Activated naive CD8-positive, alpha-beta T cell treated with anti-CD3 and anti-CD28 coated beads, Interleukin-2, amount 10 ng/mL, durations not matched to agents 7 days and 5 days (primary cell): ENCODE measurements at places on chromosomes 3 and 15. TPM values are rescaled to one million over a fixed set of nuclear protein-coding genes. Genes with fewer than 3 reads are reported as not detected.
A peak's percentile ranks its signal among the peaks of the same experiment; 100 is the strongest.

GRCh38 chr3:107446706-107447105 is 69.5 kb downstream of the CCDC54 start:
- H3K4me3 ChIP-seq = no peak overlapping the region
- no peak overlapping the region for H3K27ac ChIP-seq
- DNase-seq = no peak
- H3K27me3 ChIP-seq = peaks cover 4% of the 10 kb centered on the region

DNA sequence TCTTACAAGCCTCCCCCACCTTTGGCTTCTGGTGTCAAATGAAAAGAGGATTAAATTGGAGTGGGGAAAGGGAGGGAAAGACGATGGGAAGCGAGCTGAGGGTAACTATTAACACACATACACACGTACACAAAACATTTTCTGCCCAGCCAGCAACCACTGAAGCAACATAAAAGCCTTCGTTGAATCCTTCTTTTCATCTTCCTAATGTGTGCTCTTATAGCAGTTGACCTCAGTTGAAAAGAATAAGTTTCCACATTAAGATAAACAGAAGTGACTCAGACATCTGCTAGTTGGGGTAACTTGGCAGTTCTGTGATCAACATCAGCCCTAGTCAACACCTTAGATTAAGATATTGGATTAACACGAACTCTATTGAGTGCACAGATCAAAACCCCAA is 558.5 kb downstream of the MECOM start:
- H3K4me1 ChIP-seq = no peaks in the 10 kb centered on the region
- no peak overlapping the region for H3K4me3 ChIP-seq
- no peak overlapping the region for H3K27ac ChIP-seq
- no peaks in the 10 kb centered on the region for H3K36me3 ChIP-seq

GRCh38 chr3:141825216-141826011 is 51.0 kb upstream of the ATP1B3 start:
- DNase-seq = no peak
- H3K36me3 ChIP-seq = no peaks in the 10 kb centered on the region
- H3K27me3 ChIP-seq = no peaks in the 10 kb centered on the region
- no peak overlapping the region for H3K4me3 ChIP-seq
- H3K27ac ChIP-seq = no peak overlapping the region

- no peak overlapping the region for H3K27ac ChIP-seq
- H3K36me3 ChIP-seq = peaks cover 25% of the 10 kb centered on the region
- peaks cover 7% of the 10 kb centered on the region for H3K4me1 ChIP-seq
- no peak for DNase-seq
- H3K27me3 ChIP-seq = no peaks in the 10 kb centered on the region
These were observed 132.5 kb downstream of the DLG1 start for GRCh38 chr3:197165890-197166289.

GRCh38 chr15:70353606-70354345 is 256.1 kb upstream of the TLE3 start:
- H3K27ac ChIP-seq = no peak overlapping the region
- H3K27me3 ChIP-seq = peaks cover 21% of the 10 kb centered on the region
- no peak for DNase-seq
- H3K4me1 ChIP-seq = peaks cover 6% of the 10 kb centered on the region
- no peak overlapping the region for H3K4me3 ChIP-seq

GRCh38 chr15:77853910-77854309 is 221.2 kb upstream of the LINGO1 start:
- no peak overlapping the region for H3K27ac ChIP-seq
- peaks cover 14% of the 10 kb centered on the region for H3K27me3 ChIP-seq
- DNase-seq = no peak
- H3K36me3 ChIP-seq = no peaks in the 10 kb centered on the region
- no peak overlapping the region for H3K4me3 ChIP-seq
- no peaks in the 10 kb centered on the region for H3K4me1 ChIP-seq

DNA sequence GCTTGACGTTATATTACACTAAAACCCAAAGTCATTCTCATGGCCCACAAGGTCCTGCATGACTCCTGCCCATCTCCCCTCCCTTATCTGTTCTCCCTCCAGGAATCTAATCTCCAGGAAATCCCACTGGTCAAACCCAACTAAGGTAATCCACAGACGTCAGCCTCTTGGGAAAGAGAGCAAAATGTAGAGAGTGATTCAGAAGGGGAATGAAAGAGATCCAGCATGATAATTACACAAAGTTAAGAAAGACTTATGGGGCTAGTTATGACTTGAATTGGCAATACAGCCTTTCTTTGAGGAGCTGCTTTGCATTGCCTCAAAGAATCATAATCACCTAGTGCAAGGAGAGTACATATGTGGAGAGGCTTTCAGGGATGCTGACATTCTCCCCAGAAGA is 137.8 kb upstream of the MYRIP start:
- no peak overlapping the region for H3K27ac ChIP-seq
- DNase-seq = no peak
- no peak overlapping the region for H3K4me3 ChIP-seq
- no peaks in the 10 kb centered on the region for H3K36me3 ChIP-seq
- no peaks in the 10 kb centered on the region for H3K4me1 ChIP-seq
- peaks cover 3% of the 10 kb centered on the region for H3K27me3 ChIP-seq

DNA sequence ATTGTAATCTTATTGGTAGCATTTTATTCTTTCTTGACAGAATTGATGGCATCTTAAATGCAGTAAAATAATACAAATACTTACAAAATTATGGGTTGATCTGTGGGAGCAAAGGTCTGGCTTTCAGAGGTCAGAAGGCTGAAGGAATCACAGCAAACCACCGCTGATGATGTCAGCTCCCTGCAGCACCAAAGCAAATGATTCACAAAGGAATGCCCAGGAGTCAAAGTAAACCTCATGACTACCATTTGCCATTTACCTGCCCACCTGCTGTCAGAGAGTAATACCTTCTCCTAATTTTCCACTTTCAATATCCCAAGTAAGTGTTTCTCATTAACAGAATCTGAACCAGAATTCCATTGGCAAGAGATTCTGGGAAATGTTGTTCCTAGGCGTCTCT is 46.1 kb downstream of the CPA3 start:
- H3K27me3 ChIP-seq = peaks cover 9% of the 10 kb centered on the region
- H3K4me3 ChIP-seq = no peak overlapping the region
- no peak for DNase-seq
- no peaks in the 10 kb centered on the region for H3K36me3 ChIP-seq
- H3K4me1 ChIP-seq = no peaks in the 10 kb centered on the region

Gene ERC2
- not detected for total RNA-seq

Gene SSUH2
- not detected for total RNA-seq

Gene STRIT1
- not detected for total RNA-seq

Gene C3orf20
- total RNA-seq = 0.25 TPM

GRCh38 chr15:29003840-29004233 is 118.1 kb downstream of the APBA2 start:
- peak overlapping the region; percentile 17 for H3K4me3 ChIP-seq
- H3K27ac ChIP-seq = peak overlapping the region; percentile 50
- peaks cover 28% of the 10 kb centered on the region for H3K36me3 ChIP-seq
- peaks cover 22% of the 10 kb centered on the region for H3K4me1 ChIP-seq
- DNase-seq = no peak

Gene ATXN7
- total RNA-seq = 91.8 TPM

DNA sequence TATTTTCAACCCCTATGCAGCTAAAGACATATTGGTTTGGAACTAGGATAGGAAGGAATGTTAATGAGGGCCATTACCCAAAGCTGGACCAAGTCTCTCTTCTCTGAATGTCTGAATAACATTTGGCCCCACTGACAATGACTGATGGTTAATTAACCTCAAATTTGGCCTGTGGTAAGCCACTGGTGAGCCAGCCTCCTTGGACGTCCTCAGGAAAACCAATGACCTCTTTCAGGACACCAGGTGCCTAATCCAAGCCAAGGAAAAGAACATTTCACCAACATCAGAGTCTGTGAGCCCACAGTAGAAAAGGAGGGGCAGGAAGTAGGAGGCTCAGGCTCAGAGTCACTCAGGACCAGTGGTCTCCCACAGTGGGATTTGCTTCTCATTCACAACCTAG is 56.4 kb upstream of the ETV5 start:
- peaks cover 39% of the 10 kb centered on the region for H3K27me3 ChIP-seq
- DNase-seq = no peak
- peaks cover 2% of the 10 kb centered on the region for H3K4me1 ChIP-seq

- DNase-seq = no peak
- H3K4me3 ChIP-seq = no peak overlapping the region
- H3K27me3 ChIP-seq = peaks cover 7% of the 10 kb centered on the region
- no peaks in the 10 kb centered on the region for H3K4me1 ChIP-seq
- H3K36me3 ChIP-seq = no peaks in the 10 kb centered on the region
These were observed 129.3 kb downstream of the TMEM108 start for GRCh38 chr3:133167340-133168024.

Gene ECT2
- 44.4 TPM for total RNA-seq

Gene LINGO1
- total RNA-seq = not detected

Gene CCDC9B
- total RNA-seq = 2.6 TPM

GRCh38 chr3:133674290-133674919 is 12.7 kb upstream of the TOPBP1 start:
- peaks cover 67% of the 10 kb centered on the region for H3K27me3 ChIP-seq
- H3K4me1 ChIP-seq = peaks cover 2% of the 10 kb centered on the region
- peak overlapping the region; percentile 58 for H3K4me3 ChIP-seq
- H3K27ac ChIP-seq = no peak overlapping the region
- no peak for DNase-seq

Gene CYP1A1
- 12.4 TPM for total RNA-seq

Gene NEO1
- 3.4 TPM for total RNA-seq

Gene THAP10
- total RNA-seq = not detected

Gene LRRC49
- total RNA-seq = not detected

DNA sequence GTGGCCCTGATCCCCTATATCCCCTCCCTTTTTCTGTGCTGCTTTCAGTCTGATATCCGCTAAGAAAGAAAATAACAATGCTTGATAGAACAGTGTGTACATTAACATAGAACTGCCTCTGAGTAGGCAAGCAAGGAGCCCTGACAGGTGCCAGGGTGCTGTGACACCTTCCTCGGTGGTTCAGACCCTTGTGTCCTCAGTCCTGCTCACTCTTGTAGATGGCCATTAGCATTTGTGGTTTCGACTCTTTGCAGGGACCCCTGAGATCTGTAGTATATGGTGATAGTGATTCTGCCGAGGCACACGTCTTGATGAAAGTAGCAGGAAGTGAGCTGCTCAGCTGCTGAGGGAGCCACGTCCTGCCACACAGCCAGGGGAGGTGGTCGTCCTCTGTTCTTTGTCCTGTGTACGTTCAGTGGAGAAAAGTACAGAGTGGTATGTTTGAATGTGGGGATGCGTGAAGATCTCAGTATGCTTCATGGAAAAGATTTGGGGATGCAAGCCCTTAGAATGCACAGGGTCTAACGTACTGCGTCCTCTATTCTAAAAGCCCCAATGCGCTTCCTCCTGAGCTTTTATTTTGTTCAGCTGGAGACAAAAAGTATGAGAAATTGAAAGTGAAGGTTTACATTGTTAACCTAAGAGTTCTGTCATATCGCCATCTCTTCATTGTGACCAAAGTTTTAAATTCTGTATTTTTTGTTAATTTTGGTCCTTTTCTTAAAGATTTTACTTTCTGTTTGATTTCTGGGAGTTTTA is 35.4 kb downstream of the PXYLP1 start:
- no peaks in the 10 kb centered on the region for H3K27me3 ChIP-seq
- H3K4me3 ChIP-seq = peak overlapping the region; percentile 84
- H3K36me3 ChIP-seq = peaks cover 17% of the 10 kb centered on the region
- peak overlapping the region; percentile 98 for H3K27ac ChIP-seq
- peaks cover 25% of the 10 kb centered on the region for H3K4me1 ChIP-seq

GRCh38 chr15:68983961-68984481 is 30.5 kb upstream of the NOX5 start:
- no peaks in the 10 kb centered on the region for H3K36me3 ChIP-seq
- no peaks in the 10 kb centered on the region for H3K4me1 ChIP-seq
- no peak for DNase-seq
- H3K4me3 ChIP-seq = no peak overlapping the region
- H3K27ac ChIP-seq = no peak overlapping the region
- peaks cover 13% of the 10 kb centered on the region for H3K27me3 ChIP-seq

GRCh38 chr3:70516076-70516475 is 203.6 kb upstream of the MDFIC2 start:
- no peaks in the 10 kb centered on the region for H3K4me1 ChIP-seq
- no peak for DNase-seq
- no peak overlapping the region for H3K4me3 ChIP-seq
- H3K27ac ChIP-seq = no peak overlapping the region

DNA sequence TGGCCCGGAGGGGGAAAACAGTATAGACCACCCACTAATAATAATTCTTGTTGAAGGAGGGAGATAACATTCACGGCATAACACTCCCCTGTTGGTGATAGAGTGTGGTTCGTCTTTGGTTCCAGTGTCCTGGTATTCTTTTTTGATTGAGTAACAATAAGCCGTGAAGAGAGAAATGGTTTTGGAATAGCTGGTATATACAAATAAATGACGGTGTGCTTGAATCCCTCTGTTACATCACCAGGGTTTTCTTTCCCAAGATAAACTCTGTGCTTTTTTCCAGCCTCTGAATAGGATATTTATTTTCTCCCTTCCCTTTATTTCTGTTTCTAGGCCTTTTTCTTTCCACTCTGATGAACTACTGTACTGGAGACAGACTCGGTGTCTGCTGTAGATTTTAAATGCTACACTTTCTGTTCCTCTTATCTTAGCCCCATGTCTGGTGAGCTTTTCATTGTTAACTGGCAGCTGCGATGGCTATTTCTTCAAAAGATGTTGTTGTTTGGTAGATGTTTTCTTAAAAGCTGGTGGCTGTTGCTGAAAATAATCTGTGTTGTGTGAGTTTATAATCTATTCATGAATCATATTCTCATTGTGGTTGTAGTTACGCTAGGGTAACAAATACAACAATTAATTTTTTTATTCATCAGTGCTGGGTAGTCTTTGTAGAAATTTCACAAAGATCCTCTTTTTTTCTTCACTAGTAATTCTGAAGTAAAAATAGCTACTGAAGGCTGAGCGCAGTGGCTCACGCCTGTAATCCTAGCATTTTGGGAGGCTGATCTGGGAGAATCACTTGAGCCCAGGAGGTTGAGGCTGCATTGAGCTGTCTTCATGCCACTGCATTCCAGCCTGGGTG is 15.5 kb upstream of the SCAANT1 start:
- H3K27ac ChIP-seq = no peak overlapping the region
- no peak for DNase-seq
- no peak overlapping the region for H3K4me3 ChIP-seq
- no peaks in the 10 kb centered on the region for H3K27me3 ChIP-seq
- H3K36me3 ChIP-seq = peaks cover 35% of the 10 kb centered on the region

GRCh38 chr15:89119489-89120478 is 31.5 kb downstream of the ABHD2 start:
- no peaks in the 10 kb centered on the region for H3K27me3 ChIP-seq
- no peaks in the 10 kb centered on the region for H3K4me1 ChIP-seq
- H3K4me3 ChIP-seq = no peak overlapping the region

GRCh38 chr15:48582452-48583247 is 62.9 kb downstream of the FBN1 start:
- peaks cover 7% of the 10 kb centered on the region for H3K27me3 ChIP-seq
- no peak for DNase-seq
- no peak overlapping the region for H3K27ac ChIP-seq
- H3K4me3 ChIP-seq = no peak overlapping the region
- no peaks in the 10 kb centered on the region for H3K36me3 ChIP-seq

Gene FAM174B
- total RNA-seq = 1.4 TPM

GRCh38 chr3:186425788-186426730 is 64.0 kb upstream of the DGKG start:
- no peaks in the 10 kb centered on the region for H3K36me3 ChIP-seq
- no peak overlapping the region for H3K4me3 ChIP-seq
- DNase-seq = no peak
- no peak overlapping the region for H3K27ac ChIP-seq
- no peaks in the 10 kb centered on the region for H3K4me1 ChIP-seq
